ENCODE measurements at places on chromosomes 7 and 10.

DNA sequence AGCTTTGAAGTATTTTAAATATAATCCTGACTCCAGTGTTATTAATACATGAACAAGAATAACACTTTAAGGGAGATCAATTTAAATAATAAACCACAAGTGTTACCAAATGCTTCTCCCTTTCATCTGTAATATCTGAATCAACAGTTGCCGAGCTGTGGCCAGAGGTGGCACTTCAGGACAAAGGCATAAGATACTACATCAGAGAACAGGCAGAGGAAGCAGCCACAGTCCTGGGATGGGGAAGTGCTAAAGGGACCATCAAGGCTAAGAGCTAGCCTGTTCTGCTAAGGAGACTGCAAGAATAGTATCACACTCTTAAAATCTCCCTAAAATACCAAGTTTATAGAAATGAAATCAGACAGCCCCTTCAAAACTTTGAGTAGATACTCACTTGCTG, 378.2 kb upstream of the PRKCQ start:
- DNase-seq, result no peak

DNA sequence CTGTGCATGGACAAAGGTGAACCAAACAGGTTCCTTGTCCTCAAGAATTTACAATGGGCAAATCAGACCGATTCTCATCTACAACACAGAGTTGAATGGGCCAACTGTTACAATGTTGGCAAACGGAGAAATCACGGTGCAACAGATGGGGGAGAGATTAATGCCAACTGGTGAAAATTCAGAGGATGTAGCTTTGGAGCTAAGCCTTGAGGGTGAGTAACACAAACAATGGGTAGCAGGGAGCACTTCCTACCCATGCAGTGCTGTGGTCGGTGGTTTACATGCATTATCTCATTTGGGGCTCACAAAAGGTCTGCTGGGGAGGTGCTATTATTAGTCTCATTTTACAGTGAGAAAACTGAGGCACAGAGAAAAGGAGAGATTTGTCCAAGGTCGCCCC, 902 bp upstream of the NFE2L3 start:
- no peak for DNase-seq

DNA sequence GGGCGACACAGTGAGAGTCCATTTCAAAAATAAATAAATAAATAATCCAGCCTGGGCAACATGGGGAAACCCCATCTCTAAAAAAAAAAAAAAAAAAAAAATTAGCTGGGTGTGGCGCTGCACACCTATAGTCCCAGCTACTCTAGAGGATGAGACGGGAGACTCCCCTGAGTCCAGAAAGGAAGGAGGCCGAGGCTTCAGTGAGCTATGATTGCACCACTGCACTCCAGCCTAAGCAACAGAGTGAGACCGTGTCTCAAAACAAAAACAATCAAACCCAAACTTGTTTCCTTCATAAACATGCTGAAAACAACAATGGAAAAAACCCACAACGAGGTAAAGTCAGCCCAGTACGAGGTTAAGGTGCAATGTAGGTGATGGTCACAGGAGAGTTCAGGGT, 1.2 kb downstream of the COX19 start:
- no peak for DNase-seq

GRCh38 chr7:45585628-45586027, 11.5 kb downstream of the ADCY1 start:
- no peak for DNase-seq

DNA sequence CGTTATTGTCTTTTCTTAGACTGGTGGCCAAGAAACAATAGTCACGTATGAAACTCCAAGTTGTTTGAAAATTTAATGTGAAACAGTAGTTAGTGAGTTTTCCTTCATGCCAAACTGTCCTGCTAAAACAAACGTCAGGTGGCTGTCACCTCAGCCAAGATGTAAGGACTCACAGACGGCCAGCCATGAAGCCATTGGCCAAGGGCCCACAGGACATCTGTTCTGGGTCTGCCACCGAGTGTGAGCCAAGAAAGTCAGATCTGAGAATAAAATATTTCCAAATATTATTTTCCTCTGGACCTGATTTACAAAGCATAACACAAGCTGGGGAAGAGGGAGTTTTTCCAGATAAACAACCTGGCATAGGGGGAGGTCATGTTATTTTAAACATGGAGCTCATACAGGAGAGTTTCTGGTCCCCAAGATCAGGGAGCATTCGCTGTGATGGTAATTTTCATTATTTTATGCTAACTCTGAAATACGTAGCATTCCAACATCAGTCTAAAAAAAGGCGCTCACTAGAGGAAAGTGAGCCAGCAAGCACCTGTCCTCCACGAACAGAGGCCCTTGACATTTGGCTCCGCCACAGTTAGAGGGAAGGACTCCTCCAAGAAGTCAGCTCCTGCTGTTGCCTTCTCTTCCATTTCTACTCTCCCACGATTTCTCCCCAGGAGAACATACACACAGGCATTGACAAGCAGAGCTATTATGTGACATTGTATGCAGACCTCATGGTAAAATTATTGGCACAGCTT, 38.9 kb upstream of the LANCL2 start:
- no peak for DNase-seq

- DNase-seq, result no peak
Measured at GRCh38 chr7:138891446-138891810, 89.8 kb downstream of the KIAA1549 start.

DNA sequence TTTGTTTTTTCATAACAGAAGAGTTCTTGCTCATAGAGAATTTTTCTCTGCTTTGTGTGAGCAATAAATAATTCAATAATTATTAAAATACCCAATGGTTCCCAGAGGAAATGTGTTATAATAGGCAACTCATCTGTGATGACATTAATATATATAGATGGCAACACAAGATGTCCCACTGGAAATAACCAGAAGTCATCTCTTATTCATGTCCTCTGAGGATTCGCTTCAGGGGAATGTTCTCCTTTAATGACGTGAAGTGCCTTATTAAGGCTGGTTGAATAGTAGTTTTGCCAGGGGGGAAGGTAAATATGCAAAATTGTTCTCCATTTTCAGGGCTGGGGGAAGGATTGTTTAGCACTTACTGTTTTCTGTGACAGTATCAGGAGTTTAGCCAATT, 3.1 kb downstream of the SLC39A12 start:
- DNase-seq, result no peak

- DNase-seq, result no peak
Measured at GRCh38 chr7:84137812-84138211, 56.8 kb downstream of the SEMA3A start.

DNA sequence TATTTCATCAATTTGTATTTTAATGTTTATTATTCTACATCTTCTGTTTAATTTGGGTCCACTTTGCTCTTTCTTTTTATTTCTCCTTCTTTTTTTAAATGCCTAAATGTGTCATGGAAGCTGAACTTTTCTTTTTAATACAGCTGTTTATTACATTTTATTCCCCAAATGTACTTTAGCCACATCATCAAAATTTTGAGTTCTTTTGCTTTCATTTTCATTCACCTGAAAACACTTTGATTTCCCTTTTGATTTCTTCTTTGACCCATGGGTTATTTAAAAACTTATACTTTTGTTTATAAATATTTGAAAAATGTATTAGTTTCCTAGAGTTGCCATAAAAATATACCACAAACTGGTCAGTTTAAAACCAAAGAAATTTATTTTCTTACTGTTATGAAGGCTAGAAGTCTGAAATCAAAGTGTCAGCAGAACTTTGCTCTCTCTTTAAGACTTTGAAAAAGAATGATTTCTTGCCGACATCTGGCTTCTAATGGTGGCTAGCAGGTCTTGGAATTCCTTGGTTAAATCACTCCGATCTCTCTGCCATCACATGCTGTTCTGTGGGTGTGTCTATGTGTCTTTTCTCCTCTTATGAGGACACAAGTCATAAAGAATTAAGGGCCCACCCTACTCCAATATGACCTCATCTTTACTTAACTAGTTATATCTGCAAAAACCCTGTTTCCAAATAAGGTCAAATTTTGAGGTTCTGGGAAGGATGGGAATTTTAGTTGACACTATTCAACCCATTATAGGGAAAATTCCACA, 225.5 kb downstream of the ANKRD7 start:
- DNase-seq, result no peak

GRCh38 chr7:155555116-155555695, 8.8 kb upstream of the CNPY1 start:
- no peak for DNase-seq

DNA sequence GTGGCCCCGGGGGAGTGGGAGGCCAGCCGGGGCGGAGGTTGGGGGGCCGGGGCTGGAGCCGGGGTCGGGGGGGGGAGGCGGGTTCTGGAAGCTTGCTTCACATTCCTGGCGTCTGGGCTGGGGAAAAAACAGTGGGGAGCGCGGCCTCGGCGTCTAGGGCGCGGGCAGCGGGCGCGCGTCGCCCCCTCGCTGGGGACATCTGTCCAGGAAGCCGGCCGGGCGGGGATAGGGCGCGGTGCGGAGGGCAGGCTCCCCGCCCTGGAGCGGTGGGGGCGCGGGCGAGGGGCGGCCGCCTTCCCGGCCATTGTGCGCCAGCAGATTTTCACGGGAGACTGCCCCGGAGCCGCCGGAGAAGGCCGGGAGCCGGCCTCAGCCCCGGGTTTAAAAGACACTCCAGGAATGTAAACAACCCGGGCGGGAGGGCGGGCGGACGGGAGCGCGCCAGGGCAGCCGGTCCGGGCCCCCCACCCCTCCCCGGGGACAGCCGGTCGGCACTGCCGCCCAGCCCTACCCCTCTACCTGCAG, 1.4 kb downstream of the ZMIZ1 start:
- DNase-seq, result no peak

- DNase-seq, result no peak
Measured at GRCh38 chr7:89029864-89030263, 234.3 kb upstream of the TEX47 start.

All from stimulated activated CD4-positive, alpha-beta T cell treated with anti-CD3 and anti-CD28 coated beads, TNF-alpha, amount 100 ng/mL, for 4 hours (primary cell).